ENCODE measurements at places on chromosomes 13 and 19.

DNA sequence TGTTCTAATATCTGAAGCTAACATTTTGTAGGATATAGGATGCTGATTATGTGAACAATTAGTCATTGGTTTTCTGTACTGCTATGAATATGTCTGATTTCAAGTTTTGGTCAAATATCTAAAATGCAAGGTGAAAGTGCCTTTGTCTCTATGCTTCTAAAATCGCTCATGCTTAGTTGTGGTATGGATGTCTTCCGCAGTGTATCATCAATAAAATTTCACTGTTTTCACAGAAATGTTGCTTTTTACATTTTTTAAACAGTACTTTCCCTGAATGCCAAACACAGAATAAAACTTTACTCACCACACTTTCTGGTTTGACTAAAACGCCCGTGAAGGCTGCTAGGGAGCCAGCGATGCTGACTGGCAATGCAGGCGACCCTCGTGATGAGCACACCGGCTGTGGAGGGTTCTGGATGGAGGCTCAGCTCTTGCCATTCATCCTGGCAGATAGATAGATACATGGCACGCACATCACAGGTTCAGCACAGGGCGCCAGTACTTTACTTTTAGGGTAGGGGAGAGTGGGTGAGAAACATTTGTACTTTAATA, 40.1 kb downstream of the SLC7A9 start:
- DNase-seq, result no peak

DNA sequence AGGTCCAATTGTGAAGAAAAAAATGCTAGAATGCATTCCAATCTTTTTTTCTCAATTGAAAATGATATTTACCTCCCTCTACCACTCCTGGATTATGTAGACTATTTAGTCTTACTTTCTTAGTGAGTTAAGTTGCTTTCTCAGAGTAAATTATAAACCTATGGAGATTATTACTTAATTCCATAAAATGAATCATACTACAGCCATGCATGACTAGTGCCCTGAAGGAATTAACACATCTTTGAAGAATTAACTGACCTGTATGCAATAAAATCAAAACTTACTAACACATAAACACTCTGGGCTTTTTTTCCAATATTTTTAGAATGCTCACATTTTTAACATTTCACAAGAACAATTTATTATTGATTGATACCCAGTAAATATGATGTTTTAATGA, 379.4 kb upstream of the DACH1 start:
- no peak for DNase-seq

- DNase-seq, result no peak
Observed at GRCh38 chr13:50249144-50249521, 233.9 kb downstream of the KCNRG start.

DNA sequence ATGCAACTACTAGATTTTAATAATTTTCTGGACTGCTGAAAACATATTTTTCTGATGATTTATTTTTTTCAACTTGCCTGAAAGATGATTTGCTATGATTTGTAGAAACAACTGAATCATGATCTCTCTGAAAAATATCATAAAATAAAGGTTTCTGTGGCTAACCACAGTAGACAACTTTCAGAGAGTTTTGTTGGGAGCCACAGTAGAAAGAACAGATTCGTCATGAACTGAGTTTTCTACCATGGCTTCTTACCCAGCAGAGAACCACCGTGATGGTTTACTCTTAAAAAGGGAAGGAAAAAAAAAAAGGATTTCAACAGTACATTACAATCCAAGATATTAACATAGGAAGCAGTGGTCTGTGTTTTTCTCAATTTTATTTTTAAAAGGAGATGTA, 18.0 kb downstream of the ZAR1L start:
- no peak for DNase-seq

DNA sequence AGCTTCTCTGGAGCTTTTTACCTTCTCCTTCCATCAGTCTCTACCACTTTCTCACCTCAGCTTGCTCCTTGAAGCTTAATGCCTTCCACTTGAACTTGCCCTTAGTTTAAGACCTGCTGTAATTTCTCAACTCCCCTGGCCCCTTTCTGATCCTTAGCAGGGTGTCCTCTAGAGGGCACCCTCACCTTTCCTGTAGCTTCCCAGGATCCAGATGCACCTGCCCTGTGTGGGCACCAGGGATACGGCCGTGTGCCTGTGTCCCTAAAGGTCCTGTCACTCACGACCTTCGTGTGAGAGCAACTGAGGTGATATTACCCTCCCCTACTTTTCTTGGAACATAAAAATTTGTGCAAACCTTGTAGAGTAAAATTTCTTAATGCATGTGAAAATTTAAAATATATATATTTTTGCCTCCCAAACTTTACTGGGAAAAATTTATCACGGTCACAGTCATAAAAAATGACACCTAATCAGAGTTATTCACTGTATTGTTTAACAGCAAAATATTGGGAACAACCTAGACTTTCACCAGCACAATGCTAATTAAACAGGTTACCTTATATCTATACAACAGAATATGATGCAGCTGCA, 46.4 kb downstream of the PSG3 start:
- DNase-seq, result no peak

DNA sequence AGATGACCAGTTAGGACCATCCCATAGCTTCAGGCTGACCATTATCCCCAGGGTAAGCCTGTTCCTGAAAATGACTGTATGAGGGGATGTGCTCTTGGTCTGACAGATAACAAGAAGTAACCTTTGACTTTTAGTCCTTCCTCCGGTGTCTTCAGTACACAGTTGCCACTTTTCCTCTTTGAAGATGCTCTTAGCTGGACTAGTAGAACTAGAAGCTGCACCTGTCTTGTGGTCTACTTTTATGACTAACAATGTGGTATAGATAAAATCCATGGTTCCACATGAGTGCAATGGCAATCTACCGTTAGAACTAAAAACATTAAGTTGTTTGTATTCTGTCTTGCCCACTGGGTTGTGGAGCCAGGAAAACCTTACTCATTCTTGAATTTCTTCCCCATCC, 5.9 kb upstream of the RUBCNL start:
- DNase-seq, result no peak

GRCh38 chr19:49333811-49334288, 1.4 kb upstream of the CD37 start:
- no peak for DNase-seq

GRCh38 chr13:98108341-98108740, 34.6 kb upstream of the FARP1 start:
- no peak for DNase-seq

DNA sequence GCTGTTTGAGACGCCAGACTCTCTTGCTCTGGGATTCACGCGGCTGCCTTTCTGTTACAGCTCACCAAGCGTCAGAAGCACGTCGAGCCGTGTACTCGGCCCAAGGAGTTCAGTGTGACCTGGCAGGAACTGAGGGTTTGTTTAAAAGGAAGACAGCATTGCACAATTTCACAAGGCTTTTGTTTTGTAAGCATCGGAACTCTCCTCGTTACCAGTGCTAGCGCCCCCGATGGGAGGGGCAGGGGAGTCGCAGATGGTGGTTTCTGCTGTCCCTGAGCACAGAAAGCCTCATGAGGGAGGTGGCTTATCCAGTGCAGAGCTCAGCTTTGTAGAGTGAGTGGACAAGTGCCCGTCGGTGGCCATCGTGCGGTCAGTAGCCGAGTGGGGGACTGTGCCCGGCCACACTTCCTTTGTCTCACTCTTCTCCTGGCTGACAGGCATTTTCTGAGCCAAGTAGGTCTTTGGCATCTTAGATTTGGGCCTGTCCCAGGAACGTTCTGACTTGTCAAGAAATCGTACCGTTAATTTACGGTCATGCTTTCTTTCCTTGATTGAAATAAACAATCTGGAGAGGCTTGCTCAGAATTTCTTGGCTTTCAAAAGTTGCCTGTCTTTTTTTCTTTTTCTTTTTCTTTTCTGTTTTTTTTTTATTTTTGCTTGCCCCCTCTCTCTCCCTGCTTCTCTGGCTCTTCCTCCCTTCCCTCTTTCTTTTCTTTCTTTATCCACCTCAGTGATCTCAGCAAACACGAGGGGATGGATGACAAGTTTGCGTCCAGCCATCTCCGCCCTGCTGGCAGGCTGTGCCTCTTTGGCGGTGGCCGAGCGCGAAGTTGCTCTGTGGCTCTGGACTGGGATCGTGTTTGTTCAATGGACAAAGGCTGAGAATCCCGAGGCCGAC, 7.7 kb downstream of the KDM4B start:
- DNase-seq, result peak; percentile 52

- DNase-seq, result no peak
Observed at GRCh38 chr19:10256970-10257615, 5.1 kb downstream of the MRPL4 start.

DNA sequence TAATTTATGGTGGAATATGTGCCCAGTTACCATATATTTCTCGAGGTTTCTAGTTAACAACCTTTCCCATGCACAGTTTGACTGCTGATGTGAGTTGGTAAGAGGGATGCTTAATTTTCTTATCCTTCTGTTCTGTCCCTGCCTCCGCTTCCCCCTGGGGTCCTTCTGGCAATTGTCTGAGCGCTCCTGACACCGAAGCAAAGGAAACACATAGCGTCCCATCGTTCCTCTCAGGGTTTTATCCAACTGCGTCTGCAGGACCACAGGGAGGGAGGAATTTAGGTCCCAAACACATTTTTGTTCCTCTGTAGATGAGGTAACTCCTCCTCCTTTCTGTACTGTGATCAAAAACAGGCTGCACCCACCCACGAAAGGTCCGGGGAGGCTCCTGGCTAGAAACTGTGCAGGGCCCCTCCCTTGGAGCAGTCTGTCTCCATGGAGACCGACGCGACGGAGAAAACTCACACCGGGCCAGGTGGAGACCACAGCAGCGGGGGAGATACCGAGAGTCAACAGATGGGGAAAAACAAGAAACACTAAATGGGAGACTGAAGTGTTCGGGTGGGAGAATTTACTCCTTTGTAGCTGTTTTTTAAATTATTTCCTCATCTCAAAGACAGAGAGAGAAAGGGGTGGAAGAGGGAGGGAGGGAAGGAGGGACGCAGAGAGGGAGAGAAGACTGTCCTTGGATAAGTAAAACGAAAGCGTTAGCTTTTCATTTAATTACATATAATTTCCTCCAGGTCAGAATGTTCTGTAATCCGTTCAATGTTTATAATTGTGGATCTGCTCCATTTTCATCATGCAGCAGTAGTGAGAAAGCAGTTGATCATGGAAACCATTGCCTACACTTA, 191.8 kb upstream of the NBEA start:
- no peak for DNase-seq

- no peak for DNase-seq
Observed at GRCh38 chr13:28566891-28567290, 72.0 kb upstream of the FLT1 start.

GRCh38 chr19:42325896-42326771, 699 bp downstream of the MEGF8 start:
- DNase-seq, result no peak

- DNase-seq, result peak; percentile 47
Observed at GRCh38 chr19:53511933-53512374, 26.0 kb upstream of the ZNF331 start.

GRCh38 chr19:8615813-8616596, 5.5 kb upstream of the ADAMTS10 start:
- peak; percentile 32 for DNase-seq

- no peak for DNase-seq
Observed at GRCh38 chr19:39916851-39917396, 17.5 kb downstream of the FCGBP start.

DNA sequence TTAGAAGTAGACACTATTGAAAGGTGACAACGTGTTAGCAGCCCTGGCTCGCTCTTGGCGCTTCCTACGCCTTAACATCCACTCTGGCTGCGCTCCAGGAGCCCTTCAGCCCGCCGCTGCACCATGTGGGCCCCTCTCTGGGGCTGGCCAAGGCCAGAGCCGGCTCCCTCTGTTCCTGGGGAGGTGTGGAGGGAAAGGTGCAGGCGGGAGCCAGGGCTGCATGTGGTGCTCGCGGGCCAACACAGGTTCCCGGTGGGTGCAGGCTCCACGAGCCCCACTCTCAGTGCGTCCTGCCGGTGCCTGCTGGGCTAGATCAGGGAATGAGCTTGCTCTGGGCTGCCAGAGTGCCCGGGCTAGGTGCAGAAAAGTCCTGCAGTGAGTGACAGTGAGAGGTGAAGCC, 1284.3 kb downstream of the OLFM4 start:
- DNase-seq, result no peak

DNA sequence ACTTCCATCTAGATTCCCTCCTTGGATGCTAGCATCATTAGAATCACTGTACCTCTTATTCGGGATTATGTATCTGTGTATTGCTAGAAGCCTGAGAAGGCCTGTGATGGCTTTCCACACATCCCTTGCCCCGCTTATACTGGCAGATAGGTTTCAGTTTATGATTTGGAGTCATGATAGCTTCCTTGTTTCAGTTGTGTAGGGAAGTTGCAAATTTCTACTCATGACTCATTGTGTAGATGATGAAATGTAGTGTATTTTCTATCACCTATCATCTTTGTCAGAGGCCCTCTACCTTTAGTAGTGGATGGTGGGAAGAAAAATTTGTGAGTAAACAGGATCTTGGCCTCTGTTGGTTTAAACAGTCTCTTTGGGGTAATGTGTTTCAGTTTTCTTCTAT, 165.2 kb downstream of the GGACT start:
- DNase-seq, result no peak

DNA sequence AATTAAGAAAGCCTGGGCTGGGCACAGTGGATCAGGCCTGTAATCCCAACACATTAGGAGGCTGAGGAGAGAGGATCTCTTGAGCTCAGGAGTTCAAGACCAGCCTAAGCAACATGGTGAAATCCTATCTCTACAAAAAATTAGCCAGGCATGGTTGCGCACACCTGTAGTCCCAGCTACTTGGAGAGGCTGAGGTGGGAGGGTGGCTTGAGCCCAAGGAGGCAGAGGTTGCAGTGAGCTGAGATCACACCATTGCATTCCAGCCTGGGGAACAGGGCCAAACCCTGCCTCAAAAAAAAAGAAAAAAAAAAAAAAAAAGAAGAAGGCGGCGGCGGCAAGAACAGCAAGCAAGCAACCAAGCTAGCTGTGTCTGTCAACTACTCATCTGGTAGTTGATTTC, 26.7 kb downstream of the TSC22D1 start:
- no peak for DNase-seq

DNA sequence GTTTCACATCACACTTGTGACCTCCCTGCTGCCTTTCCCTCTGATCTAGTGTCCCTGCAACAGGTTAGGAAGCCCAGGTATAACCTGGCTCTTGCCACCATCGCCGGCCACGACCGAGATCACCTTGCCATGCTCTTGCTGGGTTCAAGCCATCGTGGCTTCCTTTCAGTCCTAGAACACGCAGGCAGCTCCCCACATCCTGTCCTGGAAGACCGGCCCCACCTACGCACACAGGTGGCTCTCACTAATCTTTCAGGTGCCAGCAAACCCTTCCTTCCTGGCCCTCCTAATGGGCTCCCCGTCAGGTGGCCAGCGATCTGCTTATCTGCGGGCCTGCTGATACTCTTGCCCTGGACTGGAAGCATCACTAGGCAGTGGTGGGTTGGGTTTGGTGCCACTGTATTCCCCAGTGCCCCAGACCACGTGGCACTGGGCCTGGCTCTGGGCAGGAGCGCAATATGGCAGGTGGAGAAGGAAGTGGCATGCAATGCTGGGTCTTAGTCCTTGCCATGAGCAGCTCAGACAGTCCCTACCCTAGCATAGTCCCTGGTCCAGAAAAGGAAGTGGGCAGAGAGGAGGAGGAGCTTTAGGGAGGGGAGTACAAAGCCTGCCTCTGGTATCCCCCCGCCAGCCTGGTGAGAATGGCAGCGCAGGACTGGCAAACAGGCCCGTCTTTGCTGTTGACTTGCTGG, 11.8 kb downstream of the PPP1R37 start:
- DNase-seq, result no peak

- DNase-seq, result no peak
Observed at GRCh38 chr19:16830679-16831078, 1.5 kb downstream of the SIN3B start.
